ENCODE measurements at places on chromosomes 2 and 18. TPM values are rescaled to one million over a fixed set of nuclear protein-coding genes. Genes with fewer than 3 reads are reported as not detected.
A peak's percentile ranks its signal among the peaks of the same experiment; 100 is the strongest.

- no peak for DNase-seq
Observed at GRCh38 chr18:58201733-58202730, 158.0 kb downstream of the NEDD4L start.

LRPPRC gene
- polyA plus RNA-seq = 80.2 TPM

DNA sequence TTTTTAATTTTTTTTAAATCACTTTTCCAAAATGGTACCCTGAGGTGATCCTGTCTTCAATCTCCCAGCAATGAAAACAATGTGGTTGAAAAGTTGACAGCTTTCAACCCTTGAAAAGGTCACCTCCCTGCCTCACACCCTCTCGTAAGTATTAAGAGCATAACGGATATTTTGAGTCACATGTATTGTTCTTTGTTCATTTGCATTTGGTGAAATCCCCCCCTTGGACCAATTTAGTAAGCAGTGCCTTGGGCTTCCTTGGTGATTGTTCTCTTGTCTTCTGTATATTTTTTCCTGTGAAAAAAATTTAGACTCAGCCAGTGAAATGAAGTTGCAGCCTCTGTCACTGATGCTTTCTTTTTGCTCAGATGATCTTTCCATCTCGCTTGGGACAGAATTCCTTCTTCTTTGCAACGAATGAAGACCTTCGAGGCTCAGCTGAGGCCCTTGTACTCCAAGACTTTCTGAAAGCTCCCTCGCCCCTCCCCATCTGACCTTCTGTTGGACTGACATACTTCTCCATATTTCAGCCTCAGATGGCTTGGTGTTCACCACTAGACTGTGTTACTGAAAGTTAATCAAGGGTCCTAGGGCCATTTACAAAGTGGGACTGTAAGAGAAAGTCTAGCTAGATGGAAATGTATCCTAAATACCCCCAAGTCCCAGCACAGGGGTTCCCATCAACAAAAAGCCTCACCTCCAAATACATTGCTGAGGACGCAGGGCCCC lies 158.4 kb downstream of the BCL2 start:
- DNase-seq = no peak

GRCh38 chr18:12516049-12516630 lies 108.4 kb downstream of the PRELID3A start:
- no peak for DNase-seq

GRCh38 chr2:147016181-147016580 lies 828.6 kb upstream of the ACVR2A start:
- no peak for DNase-seq

DNA sequence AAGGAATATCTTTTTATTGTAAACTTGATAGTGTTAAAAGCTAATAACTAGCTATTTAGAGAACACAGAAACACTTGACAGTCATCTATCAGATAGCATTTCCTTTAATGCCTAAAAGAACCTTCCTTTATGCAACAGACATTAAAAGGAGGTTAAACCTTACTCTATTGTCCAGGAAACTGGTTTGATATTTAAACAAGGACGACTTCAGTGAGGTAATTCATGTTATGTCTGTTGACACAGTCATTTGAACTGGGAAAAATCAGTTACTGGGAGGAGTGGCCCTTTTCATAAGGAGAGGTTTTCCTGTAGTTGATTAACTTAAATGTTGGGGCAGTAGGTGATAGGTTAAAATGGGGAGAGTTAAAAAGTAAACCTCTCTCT lies 6.7 kb downstream of the TGIF1 start:
- DNase-seq = no peak

- DNase-seq = no peak
Observed at GRCh38 chr2:202096736-202097135, 23.7 kb downstream of the KIAA2012 start.

CYP27C1 gene
- 5.5 TPM for polyA plus RNA-seq

- no peak for DNase-seq
Observed at GRCh38 chr18:58032233-58032632, 11.8 kb upstream of the NEDD4L start.

DNA sequence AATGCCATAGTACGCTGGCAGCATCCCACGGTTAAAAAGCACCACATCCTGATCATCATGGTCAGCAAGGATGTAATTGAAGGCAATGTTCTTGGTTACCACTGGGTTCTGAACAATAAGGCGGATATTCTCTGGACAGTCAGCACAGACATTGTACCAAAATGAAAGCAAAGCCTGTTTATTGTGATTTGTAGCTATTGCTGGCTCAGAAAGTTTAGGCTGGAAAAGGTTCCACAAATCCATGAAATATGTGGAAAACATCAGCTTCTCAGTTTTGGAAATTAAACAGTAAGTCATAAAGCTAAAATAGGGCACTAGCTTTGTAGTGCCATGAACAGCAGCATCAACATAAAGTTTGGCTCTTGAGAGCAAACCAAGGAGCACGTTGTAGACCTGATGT lies 52.2 kb downstream of the C2orf74 start:
- no peak for DNase-seq

CWC22 gene
- 23.0 TPM for polyA plus RNA-seq

- peak; percentile 71 for DNase-seq
Observed at GRCh38 chr2:219508971-219509779, 5.1 kb upstream of the ASIC4 start.

DNAH6 gene
- polyA plus RNA-seq = 0.20 TPM

GRCh38 chr18:63457977-63458376 lies 18.8 kb upstream of the SERPINB5 start:
- DNase-seq = no peak

MYO3B gene
- 0.07 TPM for polyA plus RNA-seq

DNA sequence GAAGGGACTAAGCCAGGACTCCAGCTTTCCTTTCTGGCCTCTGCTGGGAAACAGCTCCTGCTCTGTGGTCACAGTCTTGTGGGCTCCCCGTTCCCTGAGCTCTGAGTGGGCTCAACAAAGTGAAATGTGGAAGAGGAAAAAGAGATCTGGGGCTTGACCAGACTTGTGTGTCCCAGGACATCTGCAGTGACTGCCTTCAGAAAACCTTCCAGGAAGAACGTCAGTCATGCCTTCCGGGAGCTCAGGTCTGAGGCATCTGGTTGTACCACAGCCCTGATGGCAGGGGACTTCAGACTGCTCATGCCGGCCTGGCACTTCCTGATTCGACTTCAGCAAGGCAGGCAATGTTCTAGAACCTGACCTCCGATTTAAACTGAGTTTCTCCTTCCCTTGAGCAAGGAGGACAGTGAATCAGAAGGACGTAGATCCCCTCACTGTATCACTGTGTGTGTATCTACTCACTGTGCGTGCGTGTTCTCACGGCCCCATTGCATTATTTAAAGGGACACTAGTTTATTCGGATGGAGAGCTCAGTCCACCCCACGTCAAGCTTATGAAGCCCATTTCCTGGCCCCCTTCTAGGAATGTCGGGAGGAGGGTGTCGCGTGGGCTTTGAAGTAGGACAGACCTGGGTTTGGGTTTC lies 548 bp upstream of the FBLN7 start:
- peak; percentile 23 for DNase-seq

DNA sequence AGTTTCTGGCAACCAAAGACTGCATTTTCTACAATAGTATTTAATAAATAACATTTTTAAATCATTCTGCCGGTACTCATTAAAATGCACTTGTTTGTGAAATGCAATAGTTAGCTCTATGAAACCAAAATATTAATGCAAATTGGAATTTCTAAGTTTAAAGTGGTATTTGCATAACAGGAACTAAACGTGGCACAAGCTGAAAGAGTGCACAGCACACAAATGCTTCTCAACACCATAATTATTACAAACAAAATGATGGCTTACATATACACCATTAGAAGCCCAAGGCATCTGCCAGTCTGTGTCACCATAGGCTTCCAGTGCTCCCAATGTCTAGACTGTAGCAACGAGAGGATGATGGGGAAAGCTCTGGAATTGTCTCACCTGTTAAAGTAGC lies 280.5 kb downstream of the TCF4 start:
- no peak for DNase-seq

DNA sequence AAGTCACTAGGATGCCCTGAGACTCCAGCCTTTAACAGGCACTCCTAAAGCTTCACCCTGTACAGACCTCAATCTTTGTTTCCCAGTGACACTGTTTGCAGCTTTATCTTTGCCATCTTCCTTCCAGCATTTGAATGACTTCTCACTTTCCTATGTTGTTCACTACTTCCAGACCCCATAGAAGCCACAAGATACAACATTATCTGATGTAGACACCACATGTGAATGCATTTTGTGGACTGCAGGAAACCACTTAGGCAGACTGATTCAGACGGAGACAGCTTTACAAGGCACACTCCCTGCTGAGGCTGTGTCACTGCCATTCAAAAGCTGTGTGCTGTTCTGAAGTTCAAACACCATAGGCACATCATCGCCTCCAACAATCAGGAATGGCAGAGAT lies 67.3 kb upstream of the SPATS2L start:
- no peak for DNase-seq

ZNF804A gene
- polyA plus RNA-seq = 0.15 TPM

DNA sequence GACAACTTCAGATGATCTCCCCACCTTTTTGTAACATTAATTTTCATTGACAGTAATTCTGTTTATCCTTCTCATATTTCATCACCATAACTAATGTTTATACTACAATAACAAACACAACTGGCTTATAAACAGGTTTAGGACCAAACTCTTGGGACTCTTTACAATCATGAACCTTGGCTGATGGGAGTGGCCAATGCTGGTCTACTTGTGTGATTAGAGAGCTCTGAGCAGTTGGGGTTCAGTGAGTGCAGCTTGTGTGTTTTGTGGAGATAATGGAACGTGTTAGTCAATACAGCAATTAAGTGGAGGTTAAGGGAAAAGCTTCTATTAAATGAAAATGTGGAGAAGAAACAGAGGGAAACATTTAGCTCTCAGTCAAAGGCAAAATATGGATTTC lies 207.1 kb downstream of the SPAG16 start:
- DNase-seq = no peak

COBLL1 gene
- polyA plus RNA-seq = 11.7 TPM

EDAR gene
- 0.37 TPM for polyA plus RNA-seq

GRCh38 chr2:86216575-86217555 lies 17.6 kb downstream of the MRPL35 start:
- no peak for DNase-seq

DHRS9 gene
- 1.0 TPM for polyA plus RNA-seq

DNA sequence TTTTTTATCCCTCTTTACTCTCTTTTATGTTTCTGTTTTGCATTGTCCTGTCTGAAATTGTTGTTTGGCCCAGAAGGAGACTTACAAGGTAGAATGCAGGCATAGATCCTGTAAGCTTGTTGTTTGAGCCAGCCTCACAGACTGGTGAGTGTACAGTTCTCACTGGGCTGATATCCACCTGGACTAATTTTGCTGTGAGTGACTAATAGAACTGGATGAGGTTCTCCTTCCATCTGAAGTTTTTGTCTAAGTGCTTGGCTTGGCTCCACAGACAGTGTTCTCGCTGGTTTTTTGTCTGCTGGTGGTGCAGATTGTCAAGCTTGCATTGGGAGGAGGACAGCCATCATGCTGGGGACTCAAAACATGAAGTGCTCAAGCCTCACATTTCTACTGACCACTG lies 495.7 kb downstream of the TSN start:
- no peak for DNase-seq

GRCh38 chr2:9949239-9949991 lies 2.1 kb upstream of the GRHL1 start:
- DNase-seq = no peak

GRCh38 chr18:35122586-35123224 lies 81.5 kb downstream of the MAPRE2 start:
- DNase-seq = no peak

GRCh38 chr2:9909106-9909505 lies 42.4 kb upstream of the GRHL1 start:
- DNase-seq = no peak

GRCh38 chr18:56825878-56826277 lies 174.7 kb downstream of the WDR7 start:
- no peak for DNase-seq

CROCC2 gene
- polyA plus RNA-seq = 1.2 TPM

DNA sequence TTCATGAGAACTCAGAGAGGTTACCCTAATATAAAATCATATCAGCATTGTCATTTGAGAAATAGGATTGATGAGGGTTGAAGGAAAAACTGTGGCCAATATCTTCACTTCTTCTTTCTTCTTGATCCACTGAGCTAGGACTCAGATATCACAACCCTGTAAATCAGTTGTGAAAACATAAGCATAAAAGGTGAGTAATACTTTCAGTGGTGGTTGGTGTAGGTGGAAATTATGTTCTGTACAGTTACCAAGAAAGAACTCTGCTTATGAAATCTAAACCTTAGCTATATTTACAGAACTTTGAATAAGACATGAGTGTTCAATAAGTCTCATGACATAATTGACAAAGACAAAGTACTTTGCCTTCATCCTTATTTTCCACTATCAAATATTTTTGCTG lies 56.3 kb downstream of the PAX3 start:
- DNase-seq = no peak

GRCh38 chr2:163213661-163214081 lies 375.1 kb upstream of the KCNH7 start:
- no peak for DNase-seq

ABCG5 gene
- polyA plus RNA-seq = not detected
